CD4-positive, CD25-positive, alpha-beta regulatory T cell (primary cell): ENCODE measurements at places on chromosomes 6 and 20. TPM values are rescaled to one million over a fixed set of nuclear protein-coding genes. Genes with fewer than 3 reads are reported as not detected.

Gene SLC17A2
- not detected for polyA plus RNA-seq

Gene IMPG1
- polyA plus RNA-seq = not detected

Gene CYP39A1
- polyA plus RNA-seq = 0.33 TPM

Gene MUC22
- not detected for polyA plus RNA-seq

Gene PRR18
- polyA plus RNA-seq = not detected

Gene TP53TG5
- 0.18 TPM for polyA plus RNA-seq

Gene CLDN20
- polyA plus RNA-seq = not detected

Gene PREX1
- 40.8 TPM for polyA plus RNA-seq

Gene FRMD1
- not detected for polyA plus RNA-seq

Gene ATP6V1G2
- 1.8 TPM for polyA plus RNA-seq
